Kidney (tissue), 22 donors: ENCODE measurements at places on chromosomes 3 and 15. TPM values are rescaled to one million over a fixed set of nuclear protein-coding genes. Genes with fewer than 3 reads are reported as not detected.

The SLC6A1 gene
- 2.1 TPM for total RNA-seq

The RTP3 gene
- total RNA-seq, result not detected

The HESX1 gene
- total RNA-seq, result 0.79 TPM

The CAND2 gene
- 7.1 TPM for total RNA-seq

The CHD2 gene
- 137 TPM for total RNA-seq

The B4GALT4 gene
- 23.1 TPM for total RNA-seq

The SHC4 gene
- total RNA-seq, result 0.50 TPM

DNA sequence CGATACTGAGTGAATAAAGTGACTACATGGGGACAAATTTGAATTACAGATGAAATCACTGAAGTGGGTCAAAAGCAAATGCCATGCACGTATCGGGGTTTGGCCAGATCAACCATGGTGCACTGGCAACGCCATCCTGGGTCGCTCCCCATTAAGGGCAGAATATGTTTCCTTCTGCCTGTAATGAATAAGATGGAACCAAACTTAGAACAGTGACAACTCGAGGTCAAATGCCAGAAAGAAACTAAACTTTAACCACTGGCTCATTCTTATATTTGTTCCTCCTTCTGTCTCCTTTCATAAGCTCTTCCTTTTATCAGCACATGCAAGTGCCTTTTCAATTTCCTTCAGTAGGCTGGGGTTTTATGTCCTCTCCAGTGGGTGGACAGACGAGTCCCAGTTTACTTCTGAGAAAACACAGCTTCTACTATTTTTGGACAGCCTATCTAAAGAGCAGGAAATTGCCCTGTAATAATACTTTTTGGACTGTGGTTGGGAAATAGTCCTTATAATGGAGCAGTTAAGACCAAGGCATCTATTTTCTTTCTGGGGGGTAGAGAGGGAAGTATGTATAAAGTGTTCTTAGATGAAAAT lies 61.4 kb downstream of the WHAMM start:
- H3K27me3 ChIP-seq, result no peaks in the 10 kb centered on the region
- H3K4me3 ChIP-seq, result no peak overlapping the region
- no peak for DNase-seq
- no peak overlapping the region for H3K27ac ChIP-seq
- H3K4me1 ChIP-seq, result no peaks in the 10 kb centered on the region

DNA sequence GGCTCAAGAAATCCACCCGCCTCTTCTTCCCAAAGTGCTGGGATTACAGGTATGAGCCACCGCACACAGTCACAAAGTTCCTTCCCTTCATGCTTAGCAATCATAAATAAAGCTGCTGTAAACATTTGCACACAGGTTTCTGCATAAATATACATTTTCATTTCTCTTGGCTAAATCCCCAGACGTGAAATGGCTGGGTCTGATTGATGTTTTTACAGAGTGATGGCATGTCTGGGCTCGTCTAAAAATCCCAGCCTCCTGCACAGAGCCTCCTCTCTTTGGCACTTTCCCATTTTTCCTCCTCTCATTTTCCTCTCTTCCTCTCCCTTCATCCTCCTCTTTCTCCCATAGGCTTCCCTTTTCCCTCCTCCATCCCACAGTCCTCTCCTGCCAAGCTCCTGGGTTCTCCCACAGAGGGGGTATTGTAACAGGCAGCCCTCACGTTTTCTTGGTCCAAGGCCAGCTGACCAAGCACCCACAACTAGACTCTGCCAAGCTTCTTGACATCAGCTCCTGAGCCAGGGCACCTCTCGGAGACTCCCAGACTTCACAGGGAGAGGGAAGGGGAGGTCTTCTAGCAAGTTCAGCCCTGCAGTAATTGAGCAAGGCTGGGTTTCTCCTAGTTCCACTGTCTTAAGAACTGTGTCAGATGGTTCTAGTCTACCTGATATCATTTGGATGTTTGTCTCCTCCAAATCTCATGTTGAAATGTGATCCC lies 10.5 kb upstream of the PLA2G4E start:
- no peaks in the 10 kb centered on the region for H3K27me3 ChIP-seq
- H3K4me3 ChIP-seq, result no peak overlapping the region

- H3K27ac ChIP-seq, result peak overlapping the region; percentile 68
- DNase-seq, result no peak
- H3K4me3 ChIP-seq, result no peak overlapping the region
- no peaks in the 10 kb centered on the region for H3K36me3 ChIP-seq
Observed at GRCh38 chr15:95880630-95881029, 449.9 kb upstream of the NR2F2 start.

GRCh38 chr15:71424765-71425164 lies 309.5 kb downstream of the THSD4 start:
- no peak overlapping the region for H3K4me3 ChIP-seq
- H3K27ac ChIP-seq, result no peak overlapping the region
- H3K4me1 ChIP-seq, result no peaks in the 10 kb centered on the region
- H3K36me3 ChIP-seq, result no peaks in the 10 kb centered on the region
- no peak for DNase-seq

- no peaks in the 10 kb centered on the region for H3K4me1 ChIP-seq
- no peak overlapping the region for H3K27ac ChIP-seq
- H3K4me3 ChIP-seq, result no peak overlapping the region
- no peaks in the 10 kb centered on the region for H3K27me3 ChIP-seq
- no peak for DNase-seq
Observed at GRCh38 chr3:147930232-147930807, 521.2 kb downstream of the ZIC1 start.

- no peaks in the 10 kb centered on the region for H3K36me3 ChIP-seq
- DNase-seq, result no peak
- H3K27me3 ChIP-seq, result no peaks in the 10 kb centered on the region
- H3K4me1 ChIP-seq, result no peaks in the 10 kb centered on the region
Observed at GRCh38 chr3:168616915-168617314, 521.2 kb upstream of the GOLIM4 start.

GRCh38 chr15:56729561-56729960 lies 3.7 kb downstream of the ZNF280D start:
- no peak for DNase-seq
- no peak overlapping the region for H3K27ac ChIP-seq
- no peaks in the 10 kb centered on the region for H3K27me3 ChIP-seq
- H3K4me3 ChIP-seq, result no peak overlapping the region
- peaks cover 7% of the 10 kb centered on the region for H3K4me1 ChIP-seq

DNA sequence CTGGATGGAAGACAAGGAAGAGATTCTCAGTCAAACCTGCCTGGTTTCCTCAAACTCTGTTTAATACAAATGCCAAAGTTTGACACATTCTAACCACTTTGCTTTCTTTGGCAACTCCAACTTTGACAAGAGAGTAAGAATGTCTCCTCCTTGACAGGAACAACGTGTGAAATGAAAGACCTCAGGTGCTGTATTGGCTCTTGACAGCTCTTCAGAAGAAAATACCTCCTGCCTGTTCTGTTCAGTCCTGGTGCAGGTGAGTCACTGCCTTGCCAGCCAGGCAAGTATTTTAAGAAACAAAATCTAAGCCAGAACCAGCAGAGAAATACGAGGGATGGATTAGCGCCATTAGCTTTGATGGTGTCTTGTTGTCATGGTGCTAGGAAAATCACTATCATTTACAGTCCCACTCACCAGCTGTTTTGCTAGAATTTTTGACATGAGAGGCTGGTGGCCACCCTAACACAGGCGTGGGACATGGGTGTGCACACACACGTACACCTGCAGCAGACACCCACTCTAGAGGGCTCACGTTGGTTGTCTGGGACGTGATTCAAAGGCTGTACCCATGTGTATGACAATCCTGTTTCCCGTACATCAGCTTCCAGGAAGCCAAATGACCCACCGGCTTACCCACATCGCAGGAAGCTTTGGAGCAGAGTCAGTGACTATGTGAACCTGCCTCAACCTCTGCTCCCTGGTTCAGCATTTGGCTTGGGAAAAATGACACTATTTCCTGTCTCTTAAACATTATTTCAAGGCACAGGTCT lies 60.4 kb downstream of the CCNL1 start:
- no peak overlapping the region for H3K27ac ChIP-seq
- H3K4me1 ChIP-seq, result no peaks in the 10 kb centered on the region
- H3K36me3 ChIP-seq, result no peaks in the 10 kb centered on the region
- no peaks in the 10 kb centered on the region for H3K27me3 ChIP-seq
- no peak for DNase-seq

- no peaks in the 10 kb centered on the region for H3K36me3 ChIP-seq
- no peaks in the 10 kb centered on the region for H3K4me1 ChIP-seq
- H3K27me3 ChIP-seq, result no peaks in the 10 kb centered on the region
- H3K4me3 ChIP-seq, result no peak overlapping the region
- DNase-seq, result no peak
Observed at GRCh38 chr3:130377960-130378676, 32.6 kb downstream of the COL6A5 start.

DNA sequence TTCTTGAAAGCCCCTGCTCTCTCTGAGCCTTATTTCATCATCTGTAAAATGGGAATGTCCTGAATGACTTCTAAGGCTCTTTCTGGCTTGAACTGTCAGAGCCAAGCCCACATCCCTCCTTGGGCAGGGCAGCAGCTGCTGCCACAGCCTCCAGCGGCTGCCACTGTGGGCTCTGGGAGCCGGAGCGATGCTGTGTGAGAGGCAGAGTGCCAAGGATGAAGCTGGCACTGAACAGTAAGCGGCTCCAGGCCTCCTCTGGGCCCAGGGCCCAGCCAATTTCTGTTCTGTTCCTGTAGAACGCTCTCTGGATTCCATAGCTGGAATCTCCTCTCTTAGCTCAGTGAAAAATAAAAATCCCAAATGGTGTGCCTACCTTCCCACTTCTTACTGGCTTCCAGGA lies 4.4 kb downstream of the CPLX3 start:
- no peak for DNase-seq
- H3K4me3 ChIP-seq, result no peak overlapping the region
- no peaks in the 10 kb centered on the region for H3K36me3 ChIP-seq
- H3K4me1 ChIP-seq, result no peaks in the 10 kb centered on the region
- H3K27me3 ChIP-seq, result peaks cover 4% of the 10 kb centered on the region

- no peak overlapping the region for H3K27ac ChIP-seq
- no peak overlapping the region for H3K4me3 ChIP-seq
- peaks cover 6% of the 10 kb centered on the region for H3K4me1 ChIP-seq
Observed at GRCh38 chr3:186986406-186986805, 56.1 kb downstream of the ST6GAL1 start.
